ENCODE measurements at places on chromosomes 12 and 14. TPM values are rescaled to one million over a fixed set of nuclear protein-coding genes. Genes with fewer than 3 reads are reported as not detected.

C12orf54 gene
- not detected for total RNA-seq

GPD1 gene
- 49.5 TPM for total RNA-seq

TAS2R19 gene
- 5.7 TPM for total RNA-seq

GRCh38 chr12:93370947-93371346 is 6.8 kb upstream of the NUDT4 start:
- ATAC-seq = no peak

DNA sequence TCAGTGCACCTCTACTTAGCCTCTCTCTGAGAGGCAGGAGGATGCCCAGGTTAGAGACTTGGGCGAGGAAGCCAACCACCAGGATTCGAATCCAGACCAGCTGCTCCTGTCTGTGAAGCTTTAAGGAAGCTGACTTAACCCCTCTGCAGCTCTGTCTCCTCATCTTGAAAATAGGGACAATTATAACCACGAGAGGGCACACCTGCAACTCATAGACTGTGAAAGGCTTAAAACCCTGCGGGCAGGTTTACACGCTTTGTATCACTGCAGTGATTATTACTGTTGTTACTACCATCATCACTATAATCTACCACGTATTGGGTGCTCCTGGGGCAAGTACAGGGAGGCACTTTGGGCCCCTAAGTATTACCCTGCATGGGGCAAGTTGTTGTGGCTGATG is 379.8 kb downstream of the VRK1 start:
- no peak for ATAC-seq

DNA sequence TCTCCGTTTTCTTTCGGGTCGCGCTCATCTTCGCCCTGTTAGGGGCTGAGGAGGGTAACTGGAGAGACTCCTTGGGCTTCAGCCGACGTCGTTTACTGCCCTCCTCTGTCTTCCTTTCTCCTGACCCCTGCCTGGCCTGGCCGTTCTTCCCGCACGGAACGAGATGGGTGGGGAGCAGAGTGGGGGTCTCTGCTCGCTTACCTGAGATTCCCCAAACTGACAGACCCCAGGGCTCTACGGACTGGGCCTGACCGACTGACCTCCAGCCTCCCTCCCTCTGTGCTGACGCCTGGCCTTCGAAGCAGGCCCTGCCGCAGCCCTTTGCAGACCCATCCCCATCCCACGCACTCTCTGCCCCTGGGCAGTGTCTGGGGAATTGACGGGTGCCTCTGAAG is 439 bp downstream of the GOLGA5 start:
- no peak for ATAC-seq

GRCh38 chr14:49218436-49219092 is 367.6 kb downstream of the RPS29 start:
- peak; percentile 75 for ATAC-seq

DNA sequence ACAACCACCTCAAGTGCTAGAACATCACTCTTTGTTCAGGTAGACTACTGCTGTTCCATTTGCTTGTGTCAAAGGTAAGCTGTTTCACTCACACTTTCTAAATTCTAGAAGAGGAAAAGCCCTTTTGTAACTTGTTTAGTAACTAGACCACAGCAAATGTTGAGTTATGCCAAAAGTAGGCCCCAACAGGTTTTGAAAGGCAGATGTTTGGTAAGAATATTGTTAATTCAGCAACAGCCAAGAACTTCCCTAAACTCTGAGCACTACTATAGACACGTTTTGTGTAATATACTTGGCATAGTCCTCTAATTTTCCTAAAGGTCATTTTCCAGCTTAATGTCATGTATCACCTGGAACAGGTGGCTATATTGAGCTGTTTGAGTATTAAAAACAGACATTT is 79.0 kb downstream of the DCAF5 start:
- ATAC-seq = no peak

DNA sequence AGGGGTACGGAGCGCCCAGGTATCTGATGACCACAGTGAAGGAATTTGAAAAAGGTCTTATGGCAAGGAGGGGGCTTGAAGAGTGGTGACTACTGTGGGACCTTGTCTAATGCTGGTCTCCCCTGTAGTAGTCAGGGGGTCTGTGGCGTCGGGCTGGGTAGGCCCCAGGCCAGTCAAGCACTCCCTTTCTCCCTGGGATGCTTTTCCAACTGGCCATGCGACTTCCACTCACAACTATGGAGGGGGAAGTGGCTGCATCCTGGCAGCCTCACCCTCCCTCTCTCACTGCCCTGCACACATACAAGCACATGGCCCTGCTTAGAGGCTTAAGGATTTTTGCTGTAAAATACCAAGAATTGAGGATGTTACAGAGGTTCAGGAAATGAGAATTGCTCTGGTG is 4.1 kb downstream of the TSPAN11 start:
- peak; percentile 37 for ATAC-seq

DNA sequence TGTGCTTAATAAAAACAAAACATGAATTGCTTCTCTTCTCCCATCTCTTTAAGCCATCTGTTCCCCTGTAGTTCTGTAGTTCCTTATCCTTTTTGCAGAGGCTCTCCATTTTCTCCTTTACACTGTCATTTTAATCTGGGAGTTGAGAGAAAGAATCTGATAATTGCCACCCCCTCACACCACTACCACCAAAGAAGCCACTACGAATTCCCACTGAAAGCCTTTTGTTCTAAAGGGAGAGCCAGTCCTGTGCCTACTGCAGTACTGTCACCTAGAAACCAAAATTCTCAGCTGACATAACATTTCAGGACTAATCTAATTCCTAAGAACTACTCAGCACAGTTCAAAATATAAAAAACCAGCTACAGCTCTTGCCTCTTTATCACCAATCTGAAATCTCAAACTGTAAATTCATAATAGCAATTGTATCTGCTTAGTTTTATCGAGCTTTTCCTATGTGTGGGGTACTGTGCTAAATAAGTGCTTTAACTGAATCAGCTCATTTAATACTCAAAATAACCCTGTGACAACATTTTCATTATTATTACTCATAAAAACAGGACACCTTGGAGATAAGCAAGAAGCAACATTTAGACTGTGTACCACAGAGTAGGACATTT is 72.4 kb downstream of the SPPL3 start:
- ATAC-seq = no peak

DNA sequence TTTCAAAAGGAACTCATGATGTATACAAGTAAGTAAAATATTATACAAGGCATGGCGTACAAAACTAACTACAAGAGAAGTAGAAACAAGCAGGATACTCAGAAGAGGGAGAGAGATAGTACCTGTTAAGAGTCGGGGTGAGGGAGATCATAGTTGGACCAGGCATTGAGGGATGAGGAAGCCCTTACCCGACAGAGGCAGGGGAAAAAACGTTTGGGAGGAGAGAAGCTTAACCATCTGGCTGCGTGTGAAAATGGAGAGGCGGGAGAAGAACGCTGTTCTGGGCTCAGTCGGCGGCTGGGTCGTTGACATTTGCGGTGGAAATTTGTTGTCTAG is 575 bp upstream of the FMNL3 start:
- ATAC-seq = no peak

DNA sequence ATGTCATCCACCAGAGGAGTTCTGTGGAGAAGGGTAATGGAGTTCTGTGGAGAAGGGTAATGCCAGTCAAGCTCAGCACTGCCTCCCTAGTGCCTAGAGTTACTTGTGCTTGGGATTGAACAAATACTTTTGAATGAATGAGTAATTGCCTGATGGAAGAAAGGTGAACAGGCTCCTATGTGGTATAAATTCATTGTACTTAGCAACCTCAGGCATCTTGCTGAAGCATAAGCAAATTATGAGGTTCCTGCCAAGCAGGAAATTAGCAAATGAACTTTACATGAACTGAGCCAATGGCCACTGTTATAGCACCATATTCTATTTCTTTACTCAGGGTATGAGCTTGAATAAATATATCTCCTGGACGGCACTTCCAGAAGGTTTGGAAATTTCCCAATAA is 1047.2 kb downstream of the SLC6A15 start:
- no peak for ATAC-seq

DNA sequence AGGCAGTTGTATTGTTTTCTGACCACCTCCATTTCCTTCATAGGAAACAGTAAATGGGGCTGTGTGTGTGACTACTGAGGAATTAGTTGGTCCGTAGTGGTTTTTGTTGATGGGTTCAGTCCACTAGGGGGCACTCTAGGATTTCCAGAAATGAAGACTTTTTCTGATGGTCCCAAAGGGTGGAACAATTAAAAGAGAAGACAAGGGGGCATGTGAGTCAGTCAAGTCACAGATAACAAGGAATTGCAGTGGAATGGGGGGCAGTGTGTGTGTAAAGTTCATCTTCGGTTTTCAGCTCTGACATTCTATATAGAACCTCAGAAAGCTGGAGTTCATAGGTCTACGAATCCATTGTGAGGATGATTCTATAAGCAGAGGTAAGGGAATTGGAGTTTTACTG is 186.6 kb upstream of the OR4E1 start:
- no peak for ATAC-seq

- ATAC-seq = no peak
Observed at GRCh38 chr12:14261096-14261495, 104.4 kb upstream of the ATF7IP start.

- ATAC-seq = no peak
Observed at GRCh38 chr12:58557171-58557570, 363.1 kb downstream of the LRIG3 start.

DNA sequence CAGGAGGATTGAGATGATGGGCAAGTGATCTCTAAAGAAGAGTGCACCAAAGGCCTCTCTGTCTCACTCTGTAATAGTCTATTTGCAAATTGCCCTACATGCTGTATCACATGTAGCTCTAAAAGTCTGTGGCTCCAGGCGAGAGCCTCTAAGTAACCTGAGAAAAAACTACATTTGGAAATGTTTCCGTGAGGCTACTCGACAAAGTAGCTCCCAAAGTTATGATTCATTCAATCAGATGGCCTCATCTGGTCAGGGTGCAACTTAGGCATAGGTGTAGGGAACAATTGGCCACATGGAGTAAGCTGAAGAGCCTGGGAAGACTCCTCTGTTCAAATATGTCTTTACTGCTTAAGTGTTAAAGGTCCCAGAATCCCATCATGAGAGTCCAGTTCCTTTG is 155.4 kb upstream of the PLEKHG7 start:
- no peak for ATAC-seq

DNA sequence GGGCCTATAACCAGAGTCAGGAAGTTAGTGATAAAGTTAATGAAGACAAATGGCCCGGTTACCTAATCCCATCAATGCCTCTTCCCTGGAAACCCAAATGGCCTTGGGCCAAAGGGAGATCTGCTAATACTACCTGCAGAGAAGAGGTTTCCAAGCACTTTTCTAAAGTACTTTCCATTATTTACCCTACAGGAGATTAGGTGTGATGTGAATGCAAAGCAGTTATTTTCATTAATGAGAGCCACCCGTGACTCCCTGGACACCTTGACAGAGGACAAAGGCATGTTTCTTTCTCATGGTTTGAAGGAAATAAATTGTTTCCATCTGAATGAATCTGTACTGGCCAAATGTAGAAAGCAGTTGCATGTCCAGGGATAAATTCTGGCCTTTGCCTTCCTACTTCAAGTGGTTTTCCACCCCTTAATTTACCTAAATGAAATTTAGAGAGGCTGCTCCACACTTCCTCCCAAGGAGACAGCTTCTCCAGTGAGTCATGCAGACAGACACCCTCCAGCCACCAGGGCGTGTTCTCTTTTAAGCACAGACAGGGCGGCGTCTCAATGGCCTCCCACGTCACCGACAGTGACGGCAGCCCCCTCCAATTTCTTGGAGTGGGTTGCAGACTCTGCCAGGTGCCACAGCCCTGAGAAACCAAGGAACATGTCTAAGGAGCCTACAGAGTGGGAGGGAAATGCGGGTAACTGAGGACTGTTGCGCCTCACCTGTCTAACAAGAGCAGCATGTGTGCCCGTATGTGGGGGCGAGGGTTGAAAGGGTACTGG is 43.9 kb upstream of the GNPNAT1 start:
- ATAC-seq = no peak

GRCh38 chr14:71645656-71646055 is 286.6 kb upstream of the RGS6 start:
- ATAC-seq = no peak

DNA sequence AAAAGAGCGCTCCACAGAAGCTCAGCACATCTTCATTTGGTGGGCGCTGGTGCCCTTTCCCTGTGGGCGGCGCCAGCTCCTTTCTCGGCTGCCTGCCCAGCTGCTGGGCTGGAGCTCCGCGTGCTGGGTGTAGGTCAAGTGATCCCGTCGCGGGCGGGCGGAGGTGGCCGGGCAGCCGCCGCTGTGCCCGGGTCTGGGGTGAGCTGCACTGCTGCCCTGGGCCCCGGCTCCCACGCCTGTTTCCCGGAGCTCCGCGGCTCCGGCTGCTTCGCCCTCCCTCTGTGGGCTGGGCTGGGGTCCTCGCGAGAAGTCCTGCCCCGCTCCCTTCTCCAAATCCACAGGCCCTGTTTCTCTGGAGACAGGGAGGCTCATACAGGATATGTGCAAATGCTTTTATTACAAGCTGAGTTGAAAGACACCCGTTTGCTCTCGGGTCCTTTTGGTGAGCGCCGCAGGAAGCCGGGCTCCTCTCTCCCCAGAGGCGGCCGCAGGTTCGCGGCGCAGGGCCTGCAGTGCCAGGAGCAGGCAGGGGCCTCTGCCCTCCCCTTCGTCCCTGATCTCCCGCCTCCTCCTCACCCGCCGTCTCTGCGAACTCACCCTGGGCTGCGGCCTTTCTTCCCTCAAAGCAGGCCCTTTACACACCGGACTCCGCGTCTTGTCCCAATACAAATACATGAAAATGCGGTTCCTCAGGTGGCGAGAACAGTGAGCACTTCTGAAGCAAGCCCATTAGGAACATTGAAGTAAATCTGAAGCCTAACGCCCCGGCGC is 67.8 kb upstream of the CAPRIN2 start:
- peak; percentile 79 for ATAC-seq

GRCh38 chr12:107090711-107091110 is 2.6 kb downstream of the CRY1 start:
- ATAC-seq = no peak

DNA sequence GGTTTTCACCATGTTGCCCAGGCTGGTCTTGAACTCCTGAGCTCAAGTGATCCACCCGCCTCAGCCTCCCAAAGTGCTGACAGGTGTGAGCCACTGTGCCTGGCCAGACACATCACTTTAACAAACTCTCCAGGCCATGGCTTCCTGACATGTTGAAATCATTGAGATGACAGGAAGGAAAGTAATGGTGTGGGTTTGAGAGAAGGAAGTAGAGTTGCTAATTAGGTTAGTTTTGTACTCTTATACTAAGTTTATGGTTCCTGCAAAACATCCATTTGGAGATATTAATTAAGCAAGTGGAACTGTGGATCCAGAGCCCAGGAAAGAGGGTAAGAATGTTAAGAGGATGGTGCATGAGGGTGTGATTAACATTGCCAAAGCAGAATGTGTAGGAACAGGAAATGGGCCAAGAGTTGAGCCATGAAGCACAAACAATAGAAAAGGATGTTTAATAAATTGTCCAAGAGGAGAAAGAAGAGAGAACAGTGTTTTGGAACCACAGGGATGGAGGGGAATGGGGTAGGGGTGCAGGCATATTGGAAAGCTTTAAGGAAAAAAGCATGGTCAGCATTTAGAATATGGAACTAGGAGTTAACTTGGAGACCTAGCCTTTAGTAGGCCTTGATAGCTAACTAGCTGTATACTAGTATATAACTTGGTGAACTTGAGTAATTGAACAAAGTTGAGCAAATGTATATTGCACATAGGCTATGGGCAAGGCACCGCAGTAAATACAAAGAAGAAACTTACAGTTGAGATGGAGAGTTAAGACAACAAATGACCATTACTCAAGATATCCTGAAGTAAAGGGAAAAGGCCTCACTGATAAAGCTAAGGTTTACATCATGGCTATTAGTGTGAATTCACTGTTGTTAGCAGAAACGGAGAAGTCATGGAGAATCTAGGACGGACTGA is 91.3 kb upstream of the DNM1L start:
- ATAC-seq = no peak

GRCh38 chr14:49294621-49295148 is 291.5 kb downstream of the RPS29 start:
- ATAC-seq = no peak

GRCh38 chr14:23984891-23985602 is 3.7 kb upstream of the DHRS4L2 start:
- peak; percentile 52 for ATAC-seq

Measured in gastroesophageal sphincter (tissue), 4 donors.